ENCODE measurements at places on chromosomes 12 and 14.

DNA sequence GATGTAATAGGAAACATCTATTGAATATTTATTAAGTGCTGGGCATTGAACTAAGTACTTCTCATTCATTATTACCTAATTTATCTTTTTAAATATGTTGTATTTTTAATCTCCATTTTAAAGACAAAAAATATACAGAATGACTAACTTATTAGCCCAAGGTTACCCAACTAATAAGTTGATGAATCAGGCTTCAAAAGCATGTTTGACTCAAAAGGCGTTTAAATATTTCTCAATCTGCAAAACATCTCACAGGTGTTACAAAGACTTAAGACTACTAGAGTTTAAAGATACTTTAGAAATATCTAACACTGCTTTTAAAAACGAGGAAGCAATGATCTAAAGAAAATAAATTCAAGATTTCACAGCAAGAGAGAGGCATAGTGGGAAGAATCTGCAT lies 457.4 kb upstream of the DCN start:
- DNase-seq, result no peak

DNA sequence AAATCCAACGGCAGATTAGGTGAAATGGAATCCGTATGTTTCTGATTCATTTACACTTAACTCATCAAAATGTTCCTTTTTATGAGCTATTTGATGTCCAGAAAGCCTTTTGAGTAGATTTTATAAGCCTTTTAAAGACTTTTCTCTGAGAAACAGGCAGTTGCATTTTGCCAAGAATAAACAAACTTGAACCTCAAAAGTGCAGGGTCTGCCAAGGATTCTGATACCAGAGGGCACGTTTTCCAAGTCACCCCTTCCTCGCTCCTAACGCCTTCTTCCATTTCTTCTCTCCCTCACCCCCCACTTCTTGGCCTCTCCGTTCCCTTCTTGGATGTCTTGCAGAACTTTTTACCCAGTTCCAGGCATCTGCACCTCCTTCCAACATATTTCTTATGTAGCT lies 200.6 kb upstream of the TBX3 start:
- DNase-seq, result no peak

GRCh38 chr14:21101802-21102413 lies 1.0 kb downstream of the TMEM253 start:
- peak; percentile 64 for DNase-seq

GRCh38 chr12:61821381-61821780 lies 438.8 kb upstream of the USP15 start:
- DNase-seq, result no peak

GRCh38 chr12:107417004-107417403 lies 268.6 kb upstream of the PWP1 start:
- no peak for DNase-seq
